ENCODE measurements at places on chromosomes 5 and 9.
A peak's percentile ranks its signal among the peaks of the same experiment; 100 is the strongest.

GRCh38 chr9:11192993-11193392 lies 580.2 kb upstream of the PTPRD start:
- DNase-seq = no peak

DNA sequence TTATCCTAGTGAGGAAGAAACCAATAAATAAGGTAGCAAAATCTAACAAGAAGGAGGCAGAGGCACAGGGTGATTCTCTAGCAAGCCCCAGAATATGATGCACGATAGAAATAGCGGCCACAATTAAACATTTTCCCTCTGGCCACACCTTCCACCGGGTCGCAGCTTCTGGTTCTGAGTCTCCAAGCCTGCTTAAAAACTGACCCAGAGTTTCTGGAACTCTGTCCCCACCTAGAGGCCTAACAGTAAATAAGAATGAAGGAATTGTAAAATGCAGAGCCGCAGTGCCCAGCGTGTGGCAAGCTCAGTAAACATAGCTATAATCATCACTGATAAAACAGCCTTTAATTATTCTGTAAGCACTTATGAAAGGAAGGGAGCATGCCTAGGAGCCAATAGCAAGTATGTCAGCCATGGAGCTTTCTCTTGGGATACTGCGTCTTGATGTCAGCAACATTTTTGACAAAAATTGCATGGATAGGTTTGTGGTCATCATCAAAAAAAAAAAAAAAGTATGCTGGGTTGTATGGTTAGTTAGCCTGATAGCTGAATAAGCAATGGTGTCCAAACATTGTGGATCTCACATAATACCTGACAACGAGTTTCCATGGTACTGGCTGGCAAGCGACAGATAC lies 465.5 kb downstream of the DNAH5 start:
- DNase-seq = peak; percentile 29

DNA sequence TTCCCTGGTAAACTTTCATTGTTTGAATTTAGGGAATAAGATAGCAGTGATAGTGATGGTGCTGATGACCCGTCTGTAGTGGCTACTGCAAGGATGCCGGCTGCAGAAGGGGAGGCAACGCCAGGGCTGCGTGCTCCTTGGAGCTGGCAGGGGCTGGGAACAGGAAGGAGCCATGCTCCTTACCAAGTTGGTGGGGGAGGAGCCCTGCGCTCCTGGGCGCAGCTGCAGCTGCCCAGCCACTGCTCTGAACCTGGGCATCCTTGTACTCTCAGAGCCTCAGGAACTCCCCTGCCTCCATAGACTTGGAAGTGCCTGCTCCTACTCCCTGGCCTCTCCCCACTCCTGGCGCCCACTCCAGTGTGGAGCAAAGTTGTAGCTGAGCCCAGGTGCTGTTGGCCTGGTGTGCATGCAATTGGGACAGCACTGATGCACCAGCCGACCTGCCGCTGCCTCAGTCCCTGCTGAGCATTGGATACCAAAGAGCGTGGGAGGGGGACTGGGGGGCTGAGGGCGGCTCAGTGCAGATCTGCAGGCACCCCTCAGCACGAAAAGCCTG lies 585.1 kb upstream of the FAM174A start:
- no peak for DNase-seq

- no peak for DNase-seq
These were observed 138.0 kb upstream of the GHR start for GRCh38 chr5:42285230-42285629.

GRCh38 chr5:167716126-167716775 lies 575.2 kb upstream of the WWC1 start:
- DNase-seq = no peak

- DNase-seq = no peak
These were observed 432.9 kb upstream of the BRINP1 start for GRCh38 chr9:119802133-119802532.

DNA sequence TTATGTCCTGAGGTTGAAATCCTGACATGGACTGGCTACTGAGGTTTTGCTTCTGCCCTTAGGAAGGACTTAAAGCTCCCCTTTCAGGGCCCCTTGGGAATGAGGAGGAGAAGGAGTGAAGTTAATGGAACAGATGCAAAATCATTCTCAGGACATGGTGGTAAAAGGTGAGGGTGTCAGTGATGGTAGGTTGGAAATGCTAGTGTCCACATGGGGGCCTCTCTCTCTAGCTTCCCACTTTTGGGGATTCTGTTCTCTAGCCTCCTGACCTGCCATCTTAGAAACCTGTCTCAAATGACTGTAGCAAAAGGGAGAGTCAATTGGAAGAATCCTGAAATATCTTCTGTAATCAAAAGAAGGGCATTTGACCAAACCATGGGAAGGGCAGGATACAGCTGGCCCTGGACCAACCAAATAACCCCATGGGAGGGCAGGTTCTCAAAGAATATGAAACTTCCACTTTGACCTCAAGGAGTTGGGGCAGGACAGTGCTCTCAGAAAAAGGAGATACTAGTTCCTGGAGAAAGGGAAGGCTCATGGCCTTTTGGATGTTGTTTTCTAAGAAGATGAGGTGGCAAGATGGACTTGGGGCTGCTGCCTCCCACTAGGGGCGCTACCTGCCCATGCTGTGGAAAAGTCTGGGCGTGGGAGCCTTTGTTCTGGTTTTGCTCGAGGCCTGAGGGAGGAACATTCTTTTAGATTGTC lies 21.2 kb upstream of the MLANA start:
- DNase-seq = no peak

- no peak for DNase-seq
These were observed 195.7 kb downstream of the CD180 start for GRCh38 chr5:67000794-67001475.

DNA sequence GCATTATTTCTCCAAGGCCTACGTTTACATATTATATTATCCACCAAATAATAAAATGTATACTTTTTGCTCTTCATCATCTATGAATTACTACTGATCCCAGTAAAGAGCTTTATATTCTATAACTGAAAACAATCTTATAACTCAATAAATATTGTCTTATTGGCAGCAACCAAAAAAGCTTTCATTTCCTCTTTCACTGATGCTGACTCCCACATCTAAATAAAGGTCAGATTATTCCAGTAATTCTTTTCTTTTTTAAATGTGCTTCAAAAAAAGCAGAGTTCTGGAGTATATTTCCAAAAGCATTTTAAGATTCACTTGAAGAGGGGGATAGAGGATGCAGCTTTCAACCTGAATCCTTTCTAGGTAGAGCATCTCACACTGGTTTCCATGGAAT lies 75.3 kb upstream of the NR4A3 start:
- no peak for DNase-seq

DNA sequence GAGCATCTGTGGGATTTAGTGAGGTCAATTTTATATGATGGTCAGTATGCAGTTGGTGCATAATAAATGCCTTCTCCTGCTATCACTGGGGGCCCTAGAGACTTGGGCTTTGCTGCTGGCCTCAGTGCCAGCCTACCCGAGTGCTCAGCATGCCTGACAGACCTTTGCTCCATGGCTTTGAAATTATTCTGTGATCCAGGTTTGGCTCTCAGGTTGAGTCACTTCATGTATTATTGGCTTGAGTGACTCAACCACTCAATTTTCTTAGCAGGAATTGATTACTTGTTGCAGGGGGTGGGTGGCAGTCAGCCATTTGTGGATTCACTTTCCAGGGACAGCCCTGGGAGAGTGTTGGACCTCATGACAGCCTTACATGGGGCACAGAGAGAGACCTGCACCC lies 13.5 kb downstream of the SLC25A48 start:
- no peak for DNase-seq

GRCh38 chr5:56350597-56351170 lies 117.6 kb upstream of the ANKRD55 start:
- DNase-seq = no peak

- no peak for DNase-seq
These were observed 2.0 kb downstream of the AK3 start for GRCh38 chr9:4738866-4739586.

DNA sequence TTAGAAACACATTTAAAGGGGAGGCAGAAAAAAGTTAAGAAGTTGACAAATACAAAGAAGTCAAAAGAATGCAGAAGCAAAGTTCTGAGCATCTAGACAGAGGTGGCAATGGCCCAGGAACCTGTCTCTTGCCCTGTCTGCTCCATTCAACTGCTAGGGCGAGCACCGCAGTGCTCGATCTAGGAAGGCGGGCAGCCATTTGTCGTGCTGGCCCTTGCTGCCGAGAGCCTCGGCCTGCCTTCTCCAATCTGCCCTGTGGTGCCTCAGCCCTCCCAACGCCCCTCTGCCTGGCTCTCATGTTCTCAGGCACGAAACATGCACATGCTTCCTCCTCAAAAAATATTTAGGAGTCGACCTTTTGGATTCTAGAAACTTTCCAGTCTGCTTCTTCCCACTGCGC lies 42.2 kb downstream of the DDX31 start:
- no peak for DNase-seq

GRCh38 chr5:149363936-149364335 lies 6.1 kb downstream of the PCYOX1L start:
- DNase-seq = no peak

DNA sequence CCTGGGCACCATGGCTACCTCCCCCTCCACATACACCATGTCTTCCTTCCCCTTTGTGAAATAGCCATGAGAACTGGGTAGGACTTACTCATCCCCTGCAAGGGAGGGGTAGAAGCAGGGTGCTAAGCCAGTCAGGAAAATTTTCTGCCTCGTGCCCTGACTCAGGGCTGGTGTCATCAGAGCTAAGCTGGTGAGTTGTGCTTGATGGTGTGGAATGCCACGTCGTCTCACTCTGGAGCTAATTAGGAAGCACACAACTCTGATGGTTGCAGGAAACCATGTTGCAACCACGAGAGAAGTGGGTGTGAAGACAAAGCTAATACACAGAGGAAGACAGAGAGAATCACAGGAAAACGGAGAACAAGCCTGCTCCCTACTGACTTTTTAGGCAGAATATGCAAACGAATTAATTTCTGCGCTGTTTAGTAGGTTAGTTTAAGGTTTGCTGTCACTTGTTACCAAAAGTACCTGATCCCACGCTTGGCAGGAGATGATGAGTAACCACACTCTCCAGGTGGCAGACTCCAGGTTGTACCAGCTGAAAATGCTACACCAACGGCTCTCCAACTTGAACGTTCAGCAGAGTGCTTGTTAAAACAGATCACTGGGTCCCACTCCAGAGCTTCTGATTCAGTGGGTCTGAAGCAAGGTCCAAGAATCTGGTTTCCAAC lies 54.5 kb downstream of the STK10 start:
- DNase-seq = peak; percentile 99

DNA sequence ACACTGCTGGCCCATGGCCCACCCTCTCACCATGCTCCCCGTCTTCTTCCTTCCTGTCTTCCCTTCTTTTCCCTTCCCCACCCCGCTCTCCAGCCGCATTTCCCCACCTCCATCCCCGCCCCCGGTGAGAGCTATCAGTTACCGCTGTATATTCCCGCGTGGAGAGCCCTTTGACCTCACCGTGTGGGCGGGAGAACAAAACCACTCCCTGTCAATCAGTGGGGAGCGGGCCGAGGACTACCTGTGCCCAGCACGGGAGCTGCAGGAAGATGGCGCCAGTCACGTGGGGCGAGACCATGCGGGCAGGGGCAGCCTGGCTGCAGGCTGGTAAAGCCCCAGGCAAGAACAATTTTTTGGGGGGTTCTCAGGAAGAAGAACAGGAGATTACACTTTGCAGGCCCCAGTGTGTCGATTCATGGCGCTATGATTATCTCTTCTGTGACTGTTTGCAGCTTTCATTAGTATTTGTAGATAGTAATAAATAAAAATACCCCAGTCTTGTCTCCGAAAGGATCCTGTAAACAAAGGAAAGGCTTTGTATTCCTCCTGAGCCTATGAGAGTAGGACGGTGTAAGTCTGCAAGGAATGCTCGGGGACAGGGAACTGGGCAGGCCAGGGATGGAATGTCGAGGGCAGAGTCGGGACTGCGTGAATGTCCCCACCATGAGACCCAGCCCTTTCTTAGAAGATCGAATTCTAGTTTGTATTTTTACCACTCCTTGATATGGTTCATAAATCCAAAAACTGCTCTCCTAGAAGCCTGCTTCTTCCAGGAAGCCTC lies 14.8 kb upstream of the DMRT1 start:
- no peak for DNase-seq

DNA sequence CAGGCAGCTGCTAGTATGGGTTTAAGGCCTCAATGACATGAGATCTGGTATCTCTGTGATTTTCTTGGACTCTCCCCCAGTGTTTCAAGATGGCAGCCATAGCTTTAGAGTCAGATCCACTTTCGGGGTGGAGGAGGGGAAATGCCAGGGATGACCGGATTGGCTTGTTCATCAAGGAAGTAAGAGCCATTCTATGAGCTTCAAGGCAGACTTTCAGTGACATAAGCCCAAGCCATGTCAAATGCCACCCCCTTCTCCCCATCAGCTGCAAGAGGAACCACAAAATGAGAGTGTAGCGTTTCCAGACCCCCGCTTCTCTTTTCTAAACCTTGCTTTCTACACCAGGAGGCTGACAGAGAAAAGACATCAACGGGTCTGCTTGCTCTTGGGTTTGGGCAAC lies 271.8 kb downstream of the PSAT1 start:
- DNase-seq = no peak

- DNase-seq = peak; percentile 56
These were observed 131.1 kb upstream of the MPDZ start for GRCh38 chr9:13410566-13411031.

GRCh38 chr9:5529683-5530221 lies 19.4 kb downstream of the PDCD1LG2 start:
- peak; percentile 65 for DNase-seq

DNA sequence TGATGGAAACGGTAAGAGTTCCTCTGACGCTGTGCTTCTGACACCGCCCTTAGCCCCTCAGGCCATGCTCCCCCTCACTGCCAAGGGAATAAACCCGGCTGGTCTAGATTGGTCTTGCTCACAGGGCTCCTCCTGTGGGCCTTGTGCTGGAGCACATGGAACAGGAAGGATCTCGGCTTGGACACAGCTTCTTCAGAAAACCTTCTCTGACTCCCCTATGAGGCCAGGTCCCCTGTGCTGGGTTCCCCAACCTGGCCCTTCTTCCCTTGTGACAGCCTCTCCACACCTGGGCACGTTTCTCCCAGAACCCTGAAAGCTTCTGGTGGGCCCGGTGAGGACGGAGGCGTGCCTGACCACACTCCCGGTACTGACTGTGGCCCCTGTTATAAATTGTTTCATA lies 8.2 kb downstream of the SPATA31E1 start:
- DNase-seq = no peak

- peak; percentile 85 for DNase-seq
These were observed 1.1 kb downstream of the PRR7 start for GRCh38 chr5:177447611-177448243.

DNA sequence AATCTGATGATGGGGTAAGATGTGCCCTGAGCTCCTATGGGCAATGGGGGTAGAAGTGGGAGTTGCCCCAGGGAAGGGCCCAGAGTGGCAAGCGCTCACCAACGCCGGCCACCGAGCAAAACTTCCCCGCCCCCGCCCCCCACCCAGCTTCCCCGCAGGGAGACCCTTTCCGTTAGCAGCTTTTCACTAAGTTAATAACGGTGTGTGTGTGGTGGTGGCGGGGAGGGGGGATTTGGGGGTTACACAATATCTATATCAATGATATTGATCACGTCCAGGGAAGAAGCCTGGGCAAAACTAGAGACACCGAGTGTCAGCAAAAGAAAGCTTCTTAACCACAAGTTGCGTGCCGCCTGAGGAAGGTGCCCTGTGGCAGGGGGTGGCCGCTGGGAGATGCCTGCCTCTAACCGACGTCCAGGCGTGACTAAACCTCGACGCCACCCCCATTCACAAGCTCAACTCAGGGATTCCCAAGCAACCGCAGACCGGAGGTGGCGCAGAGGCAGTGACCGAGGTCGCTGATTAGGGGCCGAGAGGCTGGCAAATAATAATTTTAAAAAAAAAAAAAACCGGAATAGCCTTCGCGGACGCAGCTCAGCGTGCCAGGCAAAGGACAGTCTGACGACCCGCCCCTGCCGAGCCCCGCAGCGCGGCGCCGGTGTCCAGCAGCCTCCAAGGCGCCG lies 222.6 kb downstream of the MEF2C start:
- DNase-seq = peak; percentile 15

Measured in retinal pigment epithelial cell (primary cell).